ENCODE measurements at places on chromosomes 3 and 15.
A peak's percentile ranks its signal among the peaks of the same experiment; 100 is the strongest.

GRCh38 chr3:126732281-126733060, 28.4 kb downstream of the CHCHD6 start:
- no peak for DNase-seq

DNA sequence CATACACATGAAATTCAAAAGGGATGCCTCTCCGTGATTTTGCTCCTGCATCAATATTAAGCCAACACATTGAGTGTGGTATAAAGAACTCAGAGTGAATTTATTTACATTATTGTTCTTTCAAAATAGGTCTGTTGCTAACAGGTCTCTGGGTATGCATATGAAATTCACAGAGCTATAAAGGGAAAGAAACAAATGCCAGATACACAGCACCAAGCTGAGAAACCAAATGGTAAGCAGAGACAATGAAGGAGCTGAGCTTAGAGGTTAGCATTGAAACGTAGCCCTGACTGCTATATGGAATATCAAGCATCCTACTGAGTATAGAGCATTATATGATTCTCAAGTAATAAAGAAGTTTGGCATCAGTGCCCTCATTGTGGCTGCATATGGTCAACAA, 712.9 kb downstream of the NSUN3 start:
- no peak for DNase-seq

- no peak for DNase-seq
These were observed 258.0 kb upstream of the CTDSPL start for GRCh38 chr3:37603722-37604121.

- DNase-seq: no peak
These were observed at the start of gene GADL1 for GRCh38 chr3:30894521-30895251. TSS of gene GADL1 (minus strand) at chr3:30894661. CDS start at chr3:30894614, 47 bp downstream.

- no peak for DNase-seq
These were observed 146.7 kb downstream of the FBN1 start for GRCh38 chr15:48498828-48499227.

GRCh38 chr3:64022451-64023186, 675 bp downstream of the PSMD6 start:
- DNase-seq: no peak

GRCh38 chr15:66496951-66497501, 536 bp downstream of the SNAPC5 start:
- peak; percentile 7 for DNase-seq

DNA sequence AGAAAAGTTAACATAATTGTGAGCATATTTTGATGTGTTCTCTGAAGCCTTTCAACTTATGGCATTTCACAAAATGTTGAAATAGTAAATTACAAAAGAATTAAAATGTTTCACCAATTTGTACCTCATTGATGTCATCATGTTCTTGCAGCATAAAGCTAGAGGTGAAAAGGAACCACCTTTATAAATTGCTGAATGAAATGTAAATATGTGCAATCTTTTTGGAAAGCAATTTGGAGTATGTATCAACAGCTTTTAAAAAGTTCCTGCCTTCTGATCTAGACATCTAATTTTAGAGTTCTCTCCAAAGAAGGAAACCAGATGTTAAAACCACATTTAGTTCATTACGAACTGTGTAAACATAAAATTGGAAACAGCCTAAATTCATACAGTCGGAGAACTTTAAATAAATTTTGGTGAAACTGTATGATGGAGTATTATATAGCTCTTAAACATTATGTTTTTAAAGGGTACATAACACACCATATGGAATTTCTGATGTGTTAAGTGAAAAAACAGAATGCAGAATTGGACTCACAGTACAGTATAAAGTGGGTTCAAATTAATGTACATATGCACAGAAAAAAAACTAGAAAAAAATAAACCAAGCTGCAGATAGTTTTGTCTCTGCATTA, 311.2 kb upstream of the NAALADL2 start:
- DNase-seq: no peak

DNA sequence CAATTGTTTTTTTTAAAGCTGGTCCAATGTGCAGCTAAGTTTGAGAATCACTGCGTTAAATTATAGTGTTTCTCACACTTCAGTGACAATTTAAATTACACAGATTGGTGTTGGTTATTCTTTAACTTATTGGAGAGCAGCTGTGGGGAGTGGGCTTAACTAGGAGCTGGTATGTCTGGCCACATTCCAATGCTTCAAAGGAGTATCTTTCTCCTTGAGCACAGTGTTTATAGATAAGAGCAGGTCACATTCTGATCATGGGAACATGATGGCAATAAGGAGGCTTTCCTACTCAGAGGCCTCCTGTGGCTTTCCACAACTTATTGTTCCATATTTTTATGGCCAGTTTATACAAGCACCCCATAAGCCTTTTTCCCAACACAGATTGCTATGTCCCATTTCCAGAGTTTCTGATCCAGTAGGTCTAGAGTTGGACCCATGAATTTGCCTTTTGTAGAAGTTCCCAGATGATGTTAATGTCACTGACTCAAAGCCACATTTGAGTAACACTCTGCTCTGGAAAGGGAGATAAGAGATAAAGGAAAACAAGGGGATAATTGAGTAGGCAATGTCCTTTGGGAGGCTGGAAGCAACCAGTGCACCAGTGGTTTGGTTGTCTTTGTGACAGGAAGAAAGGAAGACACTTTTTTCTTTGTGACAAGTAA, 33.0 kb upstream of the PLSCR4 start:
- no peak for DNase-seq

- DNase-seq: no peak
These were observed 617.4 kb downstream of the SI start for GRCh38 chr3:164460851-164461250.

GRCh38 chr3:61283876-61284275, 32.6 kb upstream of the FHIT start:
- DNase-seq: no peak

DNA sequence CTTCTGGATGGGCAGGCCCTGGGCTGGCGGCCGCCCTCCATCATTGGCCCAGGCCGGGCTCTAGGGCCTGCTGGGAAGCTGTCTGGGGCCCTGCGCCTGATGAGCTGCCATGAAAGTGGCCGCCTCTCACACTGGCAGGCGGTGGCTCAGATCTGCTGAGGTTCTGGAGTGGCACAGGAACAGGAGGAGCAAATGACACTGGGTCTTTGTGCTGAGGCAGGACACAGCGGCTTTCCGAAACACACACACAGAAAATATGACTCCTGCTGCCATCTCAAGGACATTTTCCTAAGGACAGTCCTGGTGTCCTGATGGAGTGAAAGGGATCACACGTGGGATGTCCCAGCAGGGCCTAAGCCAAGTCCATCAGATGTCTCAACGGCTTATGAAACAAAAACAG, 103.5 kb downstream of the NUP210 start:
- DNase-seq: no peak

- no peak for DNase-seq
These were observed 93.0 kb downstream of the PGPEP1L start for GRCh38 chr15:98914626-98915025.

GRCh38 chr15:65195548-65195923, 10.4 kb upstream of the CLPX start:
- DNase-seq: no peak

GRCh38 chr3:88758676-88759075, 348.7 kb upstream of the EPHA3 start:
- DNase-seq: no peak

- no peak for DNase-seq
These were observed 205.2 kb upstream of the LMCD1 start for GRCh38 chr3:8296461-8296860.

GRCh38 chr3:23685541-23686258, 120.1 kb upstream of the UBE2E1 start:
- no peak for DNase-seq

GRCh38 chr3:9122732-9123364, 126.6 kb downstream of the SRGAP3 start:
- DNase-seq: no peak

DNA sequence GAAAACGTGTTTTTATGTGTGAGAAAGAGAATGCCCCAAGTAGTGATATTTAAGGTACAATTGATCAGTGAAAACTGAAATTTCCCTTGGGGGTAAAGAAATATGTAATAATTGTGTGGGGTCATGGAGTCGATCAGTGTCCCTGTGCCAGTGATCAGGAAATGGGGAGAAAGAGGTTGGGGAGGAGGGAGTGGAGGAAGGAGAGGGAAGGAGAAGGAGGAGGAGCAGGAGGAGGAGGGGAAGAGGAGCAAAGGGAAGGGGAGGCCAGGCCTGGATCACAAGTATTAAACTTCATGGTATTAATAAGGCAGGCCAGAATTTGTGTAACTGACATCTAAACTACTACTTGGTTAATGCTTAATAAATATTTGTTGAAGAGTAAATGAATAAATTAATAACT, 30.4 kb downstream of the THSD4 start:
- no peak for DNase-seq

- peak; percentile 27 for DNase-seq
These were observed 50.8 kb upstream of the RPL32 start for GRCh38 chr3:12891985-12892839.

- DNase-seq: no peak
These were observed 38.6 kb downstream of the STT3B start for GRCh38 chr3:31571325-31571724.

DNA sequence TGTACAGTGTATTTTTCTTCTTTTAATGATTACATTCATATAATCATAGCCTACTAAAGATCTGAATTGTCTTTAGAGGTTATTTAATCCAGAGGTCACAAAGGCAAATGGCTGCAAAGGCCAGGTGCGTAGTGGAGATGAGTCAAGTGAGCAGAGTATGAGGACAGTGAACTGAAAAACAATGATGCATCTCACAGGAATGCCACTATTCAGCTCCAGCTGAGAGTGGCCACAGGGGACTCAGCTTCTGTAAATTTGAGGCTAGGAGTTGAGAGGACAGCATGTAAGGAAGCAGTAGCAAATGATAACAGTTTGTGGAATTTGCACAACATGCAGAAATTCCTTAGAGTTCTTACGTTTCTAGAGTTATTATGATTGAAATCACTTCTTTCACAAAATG, 50.4 kb downstream of the COL6A5 start:
- no peak for DNase-seq

- DNase-seq: no peak
These were observed 1004.1 kb downstream of the TBL1XR1 start for GRCh38 chr3:176193032-176193730.

DNA sequence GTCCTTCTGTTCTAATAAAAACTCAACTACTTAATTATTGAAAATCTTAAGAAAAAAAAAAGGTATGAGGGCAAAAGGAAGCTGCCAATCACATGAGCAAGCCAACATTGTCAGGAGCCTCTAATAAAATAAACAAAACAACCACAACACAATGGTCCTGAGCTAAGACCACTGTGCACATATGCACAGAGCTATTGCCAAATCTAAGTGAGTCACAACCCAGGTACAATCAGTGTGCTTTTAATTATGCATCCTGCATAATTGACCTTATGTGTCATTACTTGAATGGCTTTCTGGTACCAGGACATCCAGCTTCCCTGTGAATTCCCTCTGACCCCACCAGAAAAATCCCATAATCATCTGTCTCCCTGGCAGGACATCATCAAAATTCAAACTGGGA, 639.8 kb downstream of the MAGI1 start:
- DNase-seq: no peak

DNA sequence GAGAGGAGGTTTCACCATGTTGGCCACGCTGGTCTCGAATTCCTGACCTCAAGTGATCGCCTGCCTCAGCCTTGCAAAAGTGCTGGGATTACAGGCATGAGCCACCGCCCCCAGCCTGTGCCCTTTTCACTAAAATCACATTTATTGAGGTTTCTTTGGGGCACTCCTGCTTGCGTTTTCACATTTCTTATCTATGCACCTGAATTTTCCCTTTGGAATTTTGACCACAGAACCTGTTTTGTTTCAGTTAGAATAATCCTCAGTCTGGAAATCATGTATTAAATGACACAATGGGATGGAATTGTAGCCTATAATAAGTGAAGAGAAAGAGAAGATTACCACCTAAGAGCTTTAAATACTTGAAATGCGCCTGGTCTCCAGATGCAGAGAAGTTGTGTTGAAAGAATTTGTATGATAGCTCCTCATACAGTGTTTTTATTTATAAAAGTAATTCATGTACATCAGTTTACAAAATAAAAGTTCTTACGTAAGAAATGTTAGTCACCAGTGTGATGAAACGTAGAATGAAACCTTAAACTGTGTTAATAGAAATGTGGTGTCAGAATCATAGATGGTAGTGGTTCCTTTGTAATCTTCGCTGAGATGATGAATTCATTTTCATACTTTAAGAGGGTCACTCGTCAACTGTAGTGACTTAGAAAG, 107.0 kb downstream of the TCF12 start:
- no peak for DNase-seq

- no peak for DNase-seq
These were observed 2.5 kb upstream of the FSIP1 start for GRCh38 chr15:39785139-39785538.

GRCh38 chr3:177538048-177538749, 340.9 kb upstream of the TBL1XR1 start:
- DNase-seq: no peak

GRCh38 chr3:14605067-14605466, 46.5 kb upstream of the CCDC174 start:
- no peak for DNase-seq

GRCh38 chr15:95520922-95521321, 809.6 kb upstream of the NR2F2 start:
- no peak for DNase-seq

DNA sequence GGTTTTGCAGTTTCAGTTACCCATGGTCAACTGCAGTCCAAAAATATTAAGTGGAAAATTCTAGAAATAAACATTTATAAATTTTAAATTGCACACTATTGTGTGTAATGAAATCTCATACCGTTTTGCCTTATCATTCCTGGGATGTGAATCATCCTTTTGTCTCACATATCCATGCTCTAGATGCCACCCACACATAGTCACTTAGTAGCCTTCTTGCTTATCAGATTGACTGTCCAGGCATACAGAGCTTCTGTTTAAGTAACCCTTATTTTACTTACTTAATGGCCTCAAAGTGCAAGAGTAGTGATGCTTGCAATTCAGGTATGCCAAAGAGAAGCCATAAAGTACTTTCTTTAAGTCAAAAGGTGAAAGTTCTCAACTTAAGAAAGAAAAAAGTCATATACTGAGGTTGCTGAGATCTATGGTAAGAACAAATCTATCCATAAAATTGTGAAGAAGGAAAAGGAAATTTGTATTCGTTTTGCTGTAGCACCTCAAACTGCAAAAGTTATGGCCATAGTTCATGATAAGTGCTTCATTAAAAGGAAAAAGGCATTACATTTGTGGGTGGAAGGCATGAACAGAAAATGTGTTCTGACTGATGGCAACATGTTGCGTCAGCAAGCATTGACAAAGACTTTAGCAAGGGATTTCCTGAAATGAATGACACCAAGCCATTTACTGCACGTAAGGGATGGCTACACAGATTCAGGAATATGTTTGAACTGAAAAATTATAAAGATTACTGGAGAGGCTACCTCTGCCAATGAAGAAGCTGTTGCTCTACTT, 43.8 kb downstream of the SPATA16 start:
- DNase-seq: no peak

GRCh38 chr15:64651601-64652191, 123.7 kb downstream of the RBPMS2 start:
- DNase-seq: no peak

GRCh38 chr15:42707068-42707467, 29.9 kb downstream of the CDAN1 start:
- DNase-seq: no peak

GRCh38 chr3:2938711-2939110, 171.5 kb downstream of the IL5RA start:
- DNase-seq: no peak
